Hepatic stellate cell (primary cell): ENCODE measurements at places on chromosomes 11 and 22.

DNA sequence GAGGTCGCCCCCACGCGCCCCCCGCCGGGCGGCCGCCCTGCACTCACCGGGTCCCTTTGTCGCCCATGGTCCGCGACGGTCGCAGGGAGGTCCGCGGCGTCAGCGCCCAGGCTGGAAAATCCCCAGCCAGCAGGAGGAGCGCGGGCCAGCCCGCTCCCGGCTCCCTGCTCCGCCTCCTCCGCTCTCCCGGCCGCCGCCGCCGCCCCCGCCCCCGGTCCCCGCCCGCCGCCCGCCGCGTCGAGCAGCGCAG lies at the start of gene ARRB1:
Gene ARRB1 (minus strand): TSS at position 121 of the 250 bp plus-strand sequence. CDS start 54 bp downstream, at position 67.
- DNase-seq = peak; percentile 77

DNA sequence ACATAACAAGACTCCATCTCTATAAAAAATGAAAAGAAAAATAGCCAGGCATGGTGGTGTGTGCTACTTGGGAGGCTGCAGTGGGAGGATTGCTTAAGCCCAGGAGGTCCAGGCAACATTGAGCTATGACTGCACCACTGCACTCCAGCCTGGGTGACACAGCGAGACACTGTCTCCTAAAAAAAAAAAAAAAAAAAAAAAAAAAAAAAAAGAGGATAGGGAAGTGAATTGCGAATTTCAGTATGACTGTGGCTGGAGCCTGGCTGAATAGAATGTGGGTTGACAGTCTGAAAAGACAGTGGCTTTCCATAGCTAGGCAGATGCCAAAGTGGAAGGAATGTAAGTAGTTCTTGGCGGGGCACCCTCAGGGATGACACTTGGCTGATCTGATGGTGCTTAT lies 6.4 kb upstream of the LDHAL6A start:
- no peak for DNase-seq

DNA sequence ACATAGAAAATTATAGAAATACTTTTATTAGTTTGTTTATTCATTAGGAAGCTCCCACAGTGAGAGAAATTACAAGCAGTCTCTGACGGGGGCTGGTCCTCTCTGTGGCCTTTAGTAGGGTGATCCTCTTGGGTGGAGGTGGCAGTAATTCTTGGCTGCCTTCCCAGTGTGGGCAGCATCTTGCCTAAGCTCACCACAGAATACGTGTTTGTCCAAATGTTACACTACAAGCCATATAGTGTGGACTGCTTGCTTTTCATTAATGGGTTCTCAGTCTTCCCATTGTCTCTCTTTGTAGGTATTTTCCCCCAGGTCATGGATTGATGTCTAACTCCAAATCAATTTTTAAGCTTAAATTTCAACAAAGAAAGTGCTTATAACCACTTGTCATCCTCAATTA lies 43.3 kb downstream of the ENDOD1 start:
- no peak for DNase-seq

- DNase-seq = peak; percentile 81
Observed at GRCh38 chr11:66950112-66950535, 8.1 kb downstream of the PC start.

GRCh38 chr11:25252854-25253253 lies 756.0 kb downstream of the LUZP2 start:
- no peak for DNase-seq

GRCh38 chr11:61119571-61119970 lies 17.3 kb downstream of the CD5 start:
- no peak for DNase-seq

DNA sequence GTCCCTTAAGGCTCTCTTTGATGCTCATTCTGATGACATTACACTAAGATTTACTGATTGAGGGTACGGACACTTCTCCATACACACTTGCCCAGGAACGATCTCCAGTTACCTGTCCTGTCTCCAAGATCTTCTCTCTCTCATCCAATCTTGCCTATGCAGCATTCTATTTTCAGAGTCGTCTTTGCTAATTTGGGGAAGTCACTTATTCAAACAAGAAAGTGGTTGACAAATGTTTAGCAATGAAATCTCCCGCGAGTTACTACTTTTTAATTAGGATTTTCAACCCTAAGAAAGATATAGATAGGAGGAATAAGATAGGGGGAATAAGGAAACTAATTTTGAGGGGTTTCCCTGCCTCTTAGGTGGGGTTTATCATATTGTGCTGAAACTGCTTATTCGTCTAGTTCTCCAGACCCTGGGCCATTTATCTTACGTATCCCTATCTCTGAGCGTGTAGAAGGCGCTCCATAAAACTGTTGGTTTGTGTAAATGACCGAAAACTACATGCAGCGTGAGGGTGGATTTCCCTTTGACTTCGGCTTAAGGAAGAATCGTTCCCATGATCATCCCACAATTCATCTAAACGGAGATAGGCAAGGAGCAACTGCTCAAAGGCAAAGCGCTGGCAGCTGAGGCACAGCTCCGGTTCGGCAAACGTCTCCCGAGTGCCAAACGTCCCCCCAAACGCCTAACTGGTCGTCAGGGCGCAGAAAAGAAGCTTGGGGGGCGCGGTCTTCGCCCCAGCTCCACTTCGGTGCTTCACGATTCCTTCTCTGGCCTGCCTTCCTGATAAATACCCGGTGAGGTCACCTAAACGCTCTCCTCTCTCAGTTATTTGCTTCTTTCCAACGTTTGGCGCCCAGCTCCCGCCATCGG lies 804 bp downstream of the APIP start:
- DNase-seq = peak; percentile 30

DNA sequence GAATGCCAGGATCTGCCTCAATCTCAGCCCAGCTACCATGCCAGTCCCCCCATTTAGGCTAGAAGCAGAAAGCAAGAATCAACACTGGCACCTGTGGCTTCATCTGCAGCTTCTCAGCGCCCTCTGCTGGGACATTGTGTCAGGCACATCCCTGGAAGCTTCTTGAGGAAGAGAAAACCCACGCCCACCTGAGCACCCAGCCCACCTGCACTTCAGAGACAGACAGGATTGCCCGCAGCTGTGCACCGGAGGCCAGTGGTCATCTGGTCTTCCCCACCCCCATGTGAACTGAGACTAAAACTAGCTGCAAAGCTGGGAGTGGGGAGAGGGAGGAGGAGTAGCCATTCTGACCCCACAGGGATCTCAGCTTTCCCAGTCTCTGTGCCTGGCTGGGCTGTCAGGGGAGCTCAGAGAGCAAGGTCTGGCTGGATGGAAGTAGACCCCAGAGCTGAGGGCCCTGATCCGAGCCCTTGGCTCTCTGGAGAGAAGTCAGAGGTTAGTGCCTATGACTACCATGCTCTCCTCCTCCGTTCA lies 66.8 kb downstream of the FEZ1 start:
- DNase-seq = peak; percentile 66

DNA sequence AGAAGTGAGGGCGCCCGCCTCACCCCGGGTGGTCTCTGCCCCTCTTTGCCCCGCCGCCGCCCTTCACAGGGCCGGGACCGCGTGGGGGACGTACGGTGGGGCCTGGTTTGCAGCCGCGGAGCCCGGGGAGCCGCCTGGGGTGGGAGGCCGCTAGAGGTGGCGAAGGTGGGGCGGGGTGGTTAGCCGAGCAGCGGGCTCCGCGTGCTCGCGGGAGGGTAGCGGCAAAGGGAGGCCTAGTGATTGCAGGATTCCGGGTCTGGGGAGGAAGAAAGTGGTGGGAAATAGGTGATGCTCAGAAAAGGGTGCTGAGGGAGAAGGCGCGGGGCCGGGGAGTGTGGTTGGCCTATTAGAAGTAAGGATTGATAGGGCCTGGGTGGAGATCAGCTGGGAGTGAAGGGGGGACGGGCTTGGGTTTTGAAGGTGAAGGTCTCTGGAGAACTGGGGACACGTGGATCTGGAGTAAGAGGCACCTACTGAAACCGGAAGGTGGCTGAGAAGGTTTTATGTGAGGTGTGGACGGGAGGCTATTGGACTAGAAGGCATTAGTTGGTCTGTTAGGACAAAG lies 571 bp downstream of the FAR1 start:
- DNase-seq = peak; percentile 21

DNA sequence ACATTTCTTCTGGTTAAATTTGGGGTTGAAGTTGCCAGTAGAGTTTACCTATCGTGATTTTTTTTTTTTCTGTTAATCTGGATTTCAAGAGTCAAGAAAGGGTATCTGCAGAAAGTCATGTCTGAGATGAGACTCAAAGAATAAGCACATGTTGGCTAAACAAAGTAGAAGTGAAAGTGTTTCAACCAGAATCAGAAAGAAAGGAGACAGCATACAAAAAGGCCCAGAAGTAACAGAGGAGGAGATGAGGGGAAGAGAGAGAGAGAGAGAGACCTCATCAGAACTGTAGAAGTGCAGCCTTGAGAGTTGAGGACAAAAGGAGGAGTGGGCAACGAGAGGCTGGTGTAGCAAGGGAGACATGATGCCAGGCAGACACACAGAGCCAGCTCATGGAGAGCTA lies 54.9 kb downstream of the SVIP start:
- no peak for DNase-seq

GRCh38 chr11:40230821-40231220 lies 1228.6 kb downstream of the LRRC4C start:
- DNase-seq = no peak

- no peak for DNase-seq
Observed at GRCh38 chr11:49377978-49378377, 169.6 kb upstream of the FOLH1 start.

DNA sequence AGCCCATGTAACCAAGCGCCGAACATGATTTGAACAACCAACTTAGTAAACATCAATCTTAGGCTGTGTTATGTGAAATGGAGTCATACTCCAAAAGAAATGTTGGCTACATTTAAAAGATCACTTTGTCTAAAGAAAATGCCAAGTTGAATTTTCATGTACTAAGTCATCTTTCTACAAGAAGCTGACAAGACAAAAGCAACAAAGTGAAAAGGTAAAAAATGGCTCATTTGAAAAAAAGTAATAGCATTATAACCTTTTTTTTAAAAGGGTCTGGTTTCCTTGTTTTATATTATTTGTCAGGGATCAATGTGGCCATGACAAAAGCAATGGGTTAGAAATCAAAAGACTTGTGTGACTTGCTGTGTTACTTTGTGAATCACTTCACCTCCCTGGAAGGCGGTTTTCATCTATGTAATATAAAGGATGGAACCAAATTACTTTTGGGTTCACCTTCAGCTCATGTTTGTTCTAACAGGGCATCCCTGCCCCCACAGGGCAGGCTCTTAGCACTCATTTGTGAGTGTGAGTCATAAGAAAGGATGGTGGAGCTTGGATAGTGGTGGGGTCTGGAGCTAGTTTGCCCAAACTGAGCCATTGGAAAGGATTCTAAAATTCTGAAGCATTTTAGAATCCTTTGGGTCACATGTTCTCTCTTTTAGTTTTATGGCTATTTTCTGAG lies 131.9 kb upstream of the MTMR2 start:
- no peak for DNase-seq

DNA sequence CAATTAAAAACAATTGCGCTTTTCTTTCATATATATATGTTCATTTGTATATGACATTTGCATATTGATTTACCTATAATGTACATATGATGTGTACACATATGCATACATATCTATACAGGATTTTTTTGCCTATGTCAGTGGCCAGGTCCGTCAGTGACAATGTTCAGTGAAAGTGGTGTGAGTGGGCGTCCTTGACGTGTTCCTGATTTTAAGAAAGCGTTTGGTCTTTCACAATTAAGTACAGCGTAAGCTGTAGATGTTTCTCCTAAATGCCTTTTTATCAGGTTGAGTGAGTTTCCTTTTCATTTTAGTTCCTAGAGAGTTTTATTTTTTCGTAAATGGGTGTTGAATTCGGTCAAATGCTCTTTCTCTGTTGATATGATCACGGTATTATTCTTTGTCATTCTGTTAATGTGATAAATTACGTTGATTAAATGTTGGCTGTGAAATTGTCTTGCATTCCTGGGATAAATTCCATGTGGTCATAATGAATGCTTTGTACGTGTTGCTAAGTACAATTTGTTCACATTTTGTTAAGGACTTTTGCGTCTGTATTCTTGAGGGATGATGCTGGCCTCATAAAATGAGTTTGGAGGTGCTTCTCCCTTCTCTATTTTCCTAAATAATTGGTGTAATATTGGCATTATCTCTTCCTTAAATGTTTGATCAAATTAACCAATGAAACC lies 10.6 kb upstream of the GNB1L start:
- DNase-seq = no peak

- DNase-seq = no peak
Observed at GRCh38 chr22:27554841-27555456, 246.6 kb downstream of the MN1 start.

DNA sequence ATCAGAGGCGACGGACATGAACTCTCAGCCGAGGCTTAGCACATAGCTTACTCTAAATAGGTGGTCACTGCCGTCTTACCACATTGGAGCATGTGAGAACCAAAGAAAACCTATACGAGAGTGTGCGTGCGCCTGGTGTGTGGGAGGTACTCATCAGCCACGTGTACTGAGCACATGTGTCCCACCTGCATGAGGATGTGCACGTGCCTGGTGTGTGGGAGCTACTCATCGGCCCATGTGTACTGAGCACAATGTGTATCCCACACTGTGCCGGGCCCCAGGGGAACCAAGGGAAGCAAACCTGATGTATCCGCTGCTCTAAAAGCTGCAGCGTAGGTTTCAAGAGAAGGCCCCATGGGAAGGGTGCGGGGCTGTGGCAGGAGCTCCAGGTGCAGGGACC lies 56.4 kb downstream of the ANO1 start:
- DNase-seq = no peak

DNA sequence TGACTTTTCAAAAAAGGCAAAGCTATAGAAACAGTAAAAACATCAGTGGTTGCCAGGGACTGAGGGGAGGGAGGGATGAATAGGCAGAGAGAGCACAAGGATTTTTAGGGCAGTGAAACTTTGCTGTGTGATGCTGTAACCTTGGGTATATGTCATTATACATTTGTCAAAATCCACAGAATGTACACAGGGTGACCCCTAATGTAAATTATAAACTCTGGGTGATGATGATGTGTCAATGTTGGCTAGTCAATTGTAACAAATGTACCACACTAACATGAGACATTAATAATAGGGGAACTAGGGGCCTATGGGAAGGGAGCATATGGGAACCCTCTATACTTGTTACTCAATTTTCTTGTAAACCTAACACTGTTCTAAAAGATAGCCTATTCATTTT lies 24.8 kb downstream of the RIBC2 start:
- DNase-seq = no peak

DNA sequence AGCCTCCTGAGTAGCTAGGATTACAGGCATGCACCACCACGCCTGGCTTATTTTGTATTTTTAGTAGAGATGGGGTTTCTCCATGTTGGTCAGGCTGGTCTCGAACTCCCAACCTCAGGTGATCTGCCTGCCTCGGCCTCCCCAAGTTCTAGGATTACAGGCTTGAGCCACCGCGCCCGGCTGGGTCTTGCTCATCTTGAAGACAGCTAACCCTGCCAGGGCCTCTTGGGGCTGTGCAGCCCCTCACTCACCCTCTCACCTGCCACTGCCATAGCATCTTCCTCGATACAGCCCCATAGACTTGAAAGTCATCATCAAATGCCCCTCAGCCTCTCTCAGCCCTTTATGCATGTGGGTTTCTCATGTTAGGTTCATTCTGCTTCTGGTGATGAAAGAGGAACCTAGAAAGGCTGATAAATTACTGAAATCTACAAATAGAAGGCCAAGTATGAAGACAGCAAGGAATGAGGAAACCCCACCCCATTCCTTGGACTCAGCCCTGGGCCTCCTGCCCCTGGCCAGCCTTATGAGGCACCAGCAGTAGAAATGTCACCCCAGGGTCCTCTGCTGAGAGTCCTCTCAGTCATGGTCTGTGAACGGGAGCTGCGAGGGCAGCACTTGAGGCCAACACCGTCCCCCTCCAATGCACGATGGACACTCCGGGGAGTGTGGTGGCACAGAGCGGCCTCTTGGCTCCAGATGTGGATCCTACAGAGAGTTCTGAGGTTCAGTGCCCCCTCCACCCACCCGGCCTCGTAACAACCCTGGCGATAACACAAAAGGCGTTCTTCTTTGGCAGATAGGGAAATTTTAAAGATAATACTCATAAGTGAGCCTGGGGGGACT lies 24.8 kb downstream of the SCGB1A1 start:
- peak; percentile 59 for DNase-seq

- no peak for DNase-seq
Observed at GRCh38 chr11:2380807-2381350, 3.8 kb downstream of the CD81 start.
